Naive thymus-derived CD4-positive, alpha-beta T cell (primary cell): ENCODE measurements at places on chromosomes 3 and 15. TPM values are rescaled to one million over a fixed set of nuclear protein-coding genes. Genes with fewer than 3 reads are reported as not detected.

DNA sequence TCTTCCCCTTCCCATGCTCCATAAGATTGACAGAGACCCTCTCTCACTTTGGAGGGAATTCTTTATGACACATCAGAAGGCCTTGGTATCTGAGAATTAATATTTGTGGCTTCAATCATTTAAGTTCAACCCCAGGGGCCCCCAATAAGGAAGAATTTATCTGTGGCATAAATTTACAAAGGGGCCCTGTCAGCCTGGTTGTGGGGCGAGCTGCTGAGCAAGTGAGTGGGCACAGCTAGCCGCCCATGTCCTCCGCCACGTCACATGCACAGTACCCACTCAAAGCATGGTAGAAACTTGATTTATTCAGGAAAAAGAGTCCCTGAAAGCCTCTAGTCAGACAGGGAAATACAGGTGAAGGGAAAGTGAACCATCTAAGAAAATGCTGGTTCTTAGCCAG lies 13.3 kb downstream of the PLXNB1 start:
- DNase-seq = no peak
- H3K4me1 ChIP-seq = no peaks in the 10 kb centered on the region
- no peaks in the 10 kb centered on the region for H3K36me3 ChIP-seq
- no peak overlapping the region for H3K27ac ChIP-seq

- no peaks in the 10 kb centered on the region for H3K36me3 ChIP-seq
- H3K4me3 ChIP-seq = no peak overlapping the region
- no peak for DNase-seq
- H3K27me3 ChIP-seq = no peaks in the 10 kb centered on the region
- H3K4me1 ChIP-seq = no peaks in the 10 kb centered on the region
Observed at GRCh38 chr3:66463730-66464511, 36.9 kb downstream of the LRIG1 start.

DNA sequence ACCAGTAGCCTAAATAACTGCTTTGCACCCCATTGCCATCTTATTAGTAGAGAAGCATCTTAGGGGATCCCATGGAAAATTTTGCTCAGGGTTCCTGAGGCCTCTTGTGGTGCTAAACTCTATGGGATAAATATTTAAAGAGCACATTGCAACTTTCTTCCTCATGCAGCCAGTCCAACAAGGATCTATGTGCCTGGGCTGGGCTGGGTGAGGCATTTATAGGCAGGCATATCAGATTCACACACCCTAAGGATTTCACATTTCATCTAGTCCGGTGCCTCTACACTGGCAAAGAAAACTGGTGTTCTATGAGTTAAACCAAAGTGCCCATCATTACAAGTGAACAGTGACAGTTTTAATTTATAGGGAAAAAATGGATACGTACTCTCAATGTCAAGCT lies 512.3 kb downstream of the EDEM1 start:
- no peaks in the 10 kb centered on the region for H3K36me3 ChIP-seq
- no peak overlapping the region for H3K27ac ChIP-seq
- no peak overlapping the region for H3K4me3 ChIP-seq
- H3K27me3 ChIP-seq = no peaks in the 10 kb centered on the region
- DNase-seq = no peak

DNA sequence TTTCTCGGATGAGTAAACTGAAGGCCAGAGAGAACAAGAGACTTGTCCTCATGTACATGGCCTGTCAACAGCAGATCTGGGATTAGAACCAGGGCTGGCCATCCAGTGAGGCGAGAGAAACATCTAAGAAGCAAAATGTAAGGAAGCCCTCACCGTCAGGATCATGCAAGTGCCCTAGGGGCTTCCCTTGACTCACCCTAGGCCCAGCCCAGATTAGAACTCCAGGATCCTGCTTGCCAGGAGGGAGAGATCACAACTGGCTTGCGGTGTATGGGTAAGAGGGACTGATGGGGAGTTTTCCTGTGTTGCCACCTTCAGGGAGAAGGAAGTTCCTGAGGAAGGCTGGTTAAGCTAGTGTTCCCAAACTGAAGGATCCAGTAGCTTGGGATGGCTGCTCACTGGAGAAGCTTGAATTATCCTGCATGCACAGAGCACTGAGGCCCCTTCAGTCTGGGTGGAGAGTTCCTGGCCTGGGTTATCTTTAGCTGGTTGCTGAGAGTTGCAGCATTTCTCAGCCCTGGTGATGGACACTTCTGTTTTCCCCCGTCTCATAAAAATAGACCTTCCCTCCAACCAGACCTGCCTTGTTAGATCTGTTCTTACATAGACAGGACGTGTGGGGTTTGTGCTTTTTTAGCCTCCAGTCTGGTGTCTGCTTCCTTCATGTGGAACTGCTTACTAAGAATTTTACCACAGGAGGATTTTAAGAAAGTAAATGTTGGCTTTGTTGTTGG lies 28.2 kb upstream of the XIRP1 start:
- peaks cover 3% of the 10 kb centered on the region for H3K27me3 ChIP-seq
- no peaks in the 10 kb centered on the region for H3K36me3 ChIP-seq
- H3K27ac ChIP-seq = no peak overlapping the region
- DNase-seq = no peak
- H3K4me1 ChIP-seq = peaks cover 33% of the 10 kb centered on the region
- no peak overlapping the region for H3K4me3 ChIP-seq

DNA sequence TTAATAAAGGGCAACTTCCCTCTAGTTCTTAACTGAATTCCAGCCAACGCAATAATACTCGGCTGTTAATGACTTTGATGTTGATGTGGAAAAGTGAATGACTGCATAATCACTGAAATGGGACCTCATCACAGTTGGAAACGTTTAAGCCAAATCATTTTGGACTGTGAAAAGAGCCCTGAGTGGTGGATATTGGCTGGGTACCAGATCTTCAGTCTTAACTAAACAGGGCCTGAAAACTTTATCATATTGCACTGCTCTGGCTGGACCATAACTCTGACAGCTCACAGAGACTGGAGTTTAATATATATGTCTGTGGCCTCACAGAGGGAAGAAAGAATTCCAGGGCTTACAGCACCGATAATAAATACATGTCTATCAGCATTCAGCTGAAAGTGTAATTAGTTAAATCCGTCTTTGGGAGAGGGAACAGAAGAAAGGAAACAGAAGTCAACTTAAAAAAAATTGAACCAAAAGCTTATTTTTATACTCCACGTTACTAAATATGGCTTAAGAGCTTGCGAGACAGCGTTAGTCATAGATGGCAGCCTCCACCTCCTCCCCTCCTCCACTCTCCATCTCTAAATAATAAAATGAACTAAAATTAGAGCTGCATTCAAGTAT lies 222.3 kb upstream of the CDIN1 start:
- H3K36me3 ChIP-seq = no peaks in the 10 kb centered on the region
- H3K4me1 ChIP-seq = no peaks in the 10 kb centered on the region
- no peak overlapping the region for H3K27ac ChIP-seq
- no peak overlapping the region for H3K4me3 ChIP-seq
- no peaks in the 10 kb centered on the region for H3K27me3 ChIP-seq

DNA sequence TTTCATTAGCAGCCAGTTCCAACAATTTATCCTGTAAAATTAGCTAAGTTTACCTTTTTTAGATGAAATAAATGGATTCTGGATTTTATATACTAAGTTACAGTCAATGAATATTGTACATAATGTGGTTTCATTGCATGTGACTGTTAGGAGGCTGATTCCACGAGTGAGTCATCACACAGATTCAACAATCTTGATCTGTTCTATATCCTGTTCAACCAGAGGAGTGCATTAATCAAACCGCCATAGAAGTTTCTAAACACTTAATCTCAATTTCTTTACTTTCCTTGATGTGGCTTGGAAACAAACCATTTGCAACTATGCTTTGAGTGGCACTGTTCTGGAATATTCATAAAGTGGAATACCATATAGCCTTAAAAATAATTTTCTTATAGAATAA lies 15.3 kb downstream of the DNAJC13 start:
- no peak overlapping the region for H3K27ac ChIP-seq
- no peaks in the 10 kb centered on the region for H3K36me3 ChIP-seq
- H3K27me3 ChIP-seq = no peaks in the 10 kb centered on the region
- no peak overlapping the region for H3K4me3 ChIP-seq
- H3K4me1 ChIP-seq = no peaks in the 10 kb centered on the region

DNA sequence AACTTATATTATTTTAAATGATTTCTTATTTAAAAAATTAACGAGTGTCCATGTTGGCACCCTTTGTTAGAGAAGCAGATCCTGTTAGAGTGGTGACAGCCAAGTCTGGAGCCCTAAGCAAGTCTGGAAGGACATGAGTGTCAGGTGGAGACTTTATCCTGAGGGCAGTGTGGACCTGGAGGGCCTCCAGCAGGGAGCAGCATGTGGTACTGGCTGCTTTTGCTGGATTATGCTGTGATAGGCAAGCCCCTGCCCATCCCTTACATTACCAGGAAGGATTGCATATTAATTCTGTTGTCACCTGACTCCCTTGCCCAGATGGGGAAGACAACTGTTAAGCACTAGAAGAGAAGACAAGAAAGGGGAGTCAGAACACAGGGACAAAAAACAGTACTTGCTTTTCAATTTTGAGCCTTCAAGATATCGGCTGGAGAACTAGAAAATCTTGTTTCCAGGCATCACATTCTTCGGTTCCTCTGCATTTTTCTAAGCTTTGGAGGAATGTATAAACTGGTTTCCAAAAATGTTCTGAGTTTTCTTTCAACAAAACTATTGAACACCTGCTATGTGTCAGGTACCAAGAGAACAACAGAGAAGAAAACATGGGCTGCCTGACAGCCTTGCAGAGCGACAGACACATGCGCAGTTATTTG lies 22.7 kb downstream of the ZNF860 start:
- H3K36me3 ChIP-seq = no peaks in the 10 kb centered on the region
- H3K27me3 ChIP-seq = no peaks in the 10 kb centered on the region
- no peaks in the 10 kb centered on the region for H3K4me1 ChIP-seq
- no peak overlapping the region for H3K27ac ChIP-seq
- H3K4me3 ChIP-seq = no peak overlapping the region

DNA sequence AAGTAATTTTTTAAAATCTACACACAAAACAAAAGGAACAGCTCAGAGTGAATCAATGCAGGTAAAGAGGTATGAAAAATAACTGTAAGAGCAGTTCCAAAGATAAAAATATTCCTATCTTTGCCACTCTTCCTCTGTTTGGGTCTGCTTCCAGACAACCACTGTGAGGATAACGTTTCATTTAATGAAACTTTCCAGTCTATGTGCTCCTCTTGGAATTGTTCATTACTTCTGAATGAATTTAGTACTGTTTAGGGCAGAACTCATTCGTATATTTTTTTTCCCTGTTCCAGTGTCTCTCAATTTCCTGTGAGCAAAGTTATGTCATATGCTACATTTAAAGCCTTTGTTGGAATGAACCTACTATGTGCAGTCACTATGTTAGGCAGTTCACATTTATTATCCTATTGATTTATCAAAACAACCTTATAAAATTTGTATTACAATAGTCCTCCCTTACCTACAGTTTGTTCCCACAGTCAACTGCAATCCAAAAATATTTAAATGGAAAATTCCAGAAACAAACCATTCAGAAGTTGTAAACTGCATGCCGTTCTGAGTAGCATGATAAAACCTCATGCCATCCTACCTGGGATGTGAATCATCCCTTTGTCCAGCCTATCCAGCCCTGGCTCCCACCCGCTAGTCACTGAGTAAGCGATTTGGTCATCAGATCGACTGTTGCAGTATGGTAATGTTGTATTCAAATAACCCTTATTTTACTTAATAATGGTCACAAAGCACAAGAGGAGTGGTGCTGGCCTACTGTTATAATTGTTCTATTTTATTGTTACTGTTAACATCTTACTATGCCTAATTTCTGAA lies 98.1 kb downstream of the TMCC1 start:
- no peaks in the 10 kb centered on the region for H3K27me3 ChIP-seq
- no peak for DNase-seq
- no peak overlapping the region for H3K4me3 ChIP-seq
- H3K4me1 ChIP-seq = peaks cover 12% of the 10 kb centered on the region

GRCh38 chr3:44795197-44795596 lies 33.6 kb downstream of the KIF15 start:
- H3K27ac ChIP-seq = no peak overlapping the region
- H3K36me3 ChIP-seq = no peaks in the 10 kb centered on the region
- DNase-seq = no peak
- no peak overlapping the region for H3K4me3 ChIP-seq
- no peaks in the 10 kb centered on the region for H3K4me1 ChIP-seq

DNA sequence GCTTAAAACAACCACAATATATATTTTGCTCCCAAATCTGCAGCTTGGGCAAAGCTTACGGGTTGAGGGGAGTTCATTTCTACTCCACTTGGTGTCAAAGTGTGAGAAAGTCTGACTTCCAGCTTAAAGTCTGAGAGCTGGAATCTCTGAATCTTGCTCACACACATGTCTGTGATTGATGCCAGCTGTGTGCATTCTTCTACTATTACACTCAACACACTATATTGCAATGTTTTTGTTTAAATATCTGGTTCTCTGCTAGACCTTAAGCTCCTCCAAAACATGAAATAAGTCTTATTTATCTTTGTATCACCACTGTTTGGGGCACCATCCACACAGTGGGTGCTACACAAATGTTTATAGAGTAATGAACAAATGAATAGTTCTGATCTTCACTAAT lies 36.7 kb upstream of the SECISBP2L start:
- H3K27ac ChIP-seq = no peak overlapping the region
- H3K27me3 ChIP-seq = no peaks in the 10 kb centered on the region
- no peaks in the 10 kb centered on the region for H3K36me3 ChIP-seq
- no peak for DNase-seq

The MYEF2 gene
- polyA plus RNA-seq = 1.8 TPM

The PCOLCE2 gene
- not detected for polyA plus RNA-seq

The RTP1 gene
- not detected for polyA plus RNA-seq

The ARPIN gene
- polyA plus RNA-seq = not detected

The ZNF80 gene
- polyA plus RNA-seq = not detected

The NR2F2 gene
- not detected for polyA plus RNA-seq

The TUSC7 gene
- not detected for polyA plus RNA-seq

The SCG5 gene
- polyA plus RNA-seq = not detected
